ENCODE measurements at places on chromosomes 2 and 18.

DNA sequence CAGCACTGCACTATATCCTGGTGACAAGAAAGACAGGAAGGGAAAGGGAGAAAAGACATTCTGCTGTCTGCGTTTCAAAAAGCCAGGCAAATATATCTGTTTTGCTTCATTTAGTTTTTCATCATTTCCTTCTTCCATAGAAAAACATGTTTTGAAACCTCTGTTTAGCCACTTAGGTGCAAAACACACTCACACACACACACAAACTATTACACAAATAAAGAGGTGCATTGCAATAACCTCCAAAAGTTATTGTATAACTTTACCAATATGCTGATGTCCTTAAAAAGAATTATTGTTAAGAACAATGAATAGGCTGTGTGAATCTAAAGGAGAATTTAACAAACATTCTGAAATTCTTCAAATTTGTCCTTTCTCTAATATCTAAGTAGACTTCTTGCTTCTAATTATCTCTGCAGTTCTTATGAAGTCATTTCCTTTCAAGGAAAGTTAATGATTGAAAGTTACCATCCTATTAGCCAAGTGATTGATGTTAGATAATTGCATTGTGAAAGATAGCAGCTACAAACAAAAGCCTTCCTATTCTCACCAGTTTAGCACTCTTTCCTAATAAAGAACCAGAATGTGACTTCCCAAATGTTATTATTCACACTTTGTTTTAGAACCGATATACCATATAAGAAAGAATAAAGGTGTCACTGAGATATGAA lies 516.7 kb downstream of the KCNJ3 start:
- DNase-seq, result no peak

GRCh38 chr2:64374686-64375085 lies 79.3 kb upstream of the LGALSL start:
- DNase-seq, result peak; percentile 21

- DNase-seq, result no peak
Measured at GRCh38 chr2:130764035-130764820, 8.9 kb downstream of the AMER3 start.

GRCh38 chr2:219059375-219059724 lies 1.4 kb downstream of the IHH start:
- no peak for DNase-seq

DNA sequence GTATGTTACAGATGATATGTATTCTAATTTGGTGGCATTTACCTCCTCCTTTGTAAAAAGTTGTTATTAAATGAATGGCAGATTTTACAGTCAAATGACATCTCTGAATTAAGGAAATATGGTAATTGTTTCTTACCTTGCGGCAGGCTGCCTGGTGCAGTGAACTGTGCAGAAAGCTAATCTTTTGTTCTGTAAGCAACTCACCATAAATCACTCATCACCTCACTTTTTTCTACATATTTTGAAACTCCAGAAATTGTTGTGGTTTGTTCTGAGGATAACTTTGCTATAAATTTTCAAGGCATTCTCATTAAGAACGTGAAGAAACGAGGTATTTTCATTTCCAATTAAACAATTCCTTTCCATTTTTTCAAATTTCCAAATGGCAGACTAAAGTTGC lies 52.7 kb downstream of the ST6GAL2 start:
- DNase-seq, result no peak

DNA sequence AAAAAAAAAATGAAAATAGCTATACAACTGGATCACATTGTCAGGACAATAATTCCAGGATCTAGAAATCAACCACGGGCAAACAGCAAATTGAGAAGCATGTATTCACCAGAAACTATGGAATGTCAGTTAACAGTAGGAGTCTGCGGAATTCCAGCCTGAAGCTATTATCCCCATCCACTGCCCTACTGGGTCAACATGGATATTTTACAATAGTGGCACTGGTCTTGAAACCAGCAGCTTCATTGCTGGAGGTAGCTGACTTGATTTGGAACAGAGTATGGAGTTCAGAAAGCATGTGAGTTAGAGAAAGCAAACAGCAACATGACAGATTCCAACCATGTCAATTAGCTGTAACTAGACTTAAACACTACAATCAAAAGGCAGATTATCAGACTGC lies 55.7 kb upstream of the PDE1A start:
- no peak for DNase-seq

DNA sequence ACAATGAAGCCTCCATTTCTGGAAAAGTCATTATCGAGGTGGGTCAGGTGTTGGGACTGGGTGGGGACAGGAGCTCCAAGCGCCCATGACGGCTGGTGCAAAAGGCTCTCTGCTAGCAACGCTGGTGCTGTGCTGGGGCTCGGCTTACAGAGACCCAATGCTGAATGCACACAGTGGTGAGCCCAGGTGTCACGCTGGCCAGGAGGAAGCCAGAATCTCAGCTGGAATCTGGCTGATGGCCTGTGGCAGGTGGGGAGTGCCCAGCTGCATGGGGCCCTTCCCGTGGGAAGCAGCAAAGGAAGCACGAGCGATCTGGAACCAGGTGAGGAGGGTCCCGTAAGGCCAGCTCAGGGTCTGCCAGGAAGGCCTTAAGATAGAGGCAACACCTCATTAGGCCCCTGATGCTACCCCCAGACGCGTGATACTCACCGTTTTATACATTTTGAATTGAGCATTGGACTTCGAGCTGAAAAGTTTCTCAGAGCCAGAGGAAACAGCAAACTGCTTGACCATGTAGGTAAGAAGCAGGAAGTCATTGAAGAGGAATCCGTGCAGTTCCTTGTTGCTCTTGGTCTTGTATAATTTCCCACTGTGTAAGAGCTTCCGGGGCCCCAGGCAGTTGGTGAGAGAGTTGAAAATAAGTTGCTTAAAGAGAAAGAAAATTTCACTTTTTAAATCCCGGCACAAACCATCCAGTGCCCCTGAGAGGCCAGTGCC lies 34.7 kb downstream of the FAM228A start:
- DNase-seq, result no peak

GRCh38 chr2:224952936-224953657 lies 89.2 kb downstream of the DOCK10 start:
- DNase-seq, result no peak

- no peak for DNase-seq
Measured at GRCh38 chr2:169073211-169073962, 4.0 kb downstream of the DHRS9 start.

DNA sequence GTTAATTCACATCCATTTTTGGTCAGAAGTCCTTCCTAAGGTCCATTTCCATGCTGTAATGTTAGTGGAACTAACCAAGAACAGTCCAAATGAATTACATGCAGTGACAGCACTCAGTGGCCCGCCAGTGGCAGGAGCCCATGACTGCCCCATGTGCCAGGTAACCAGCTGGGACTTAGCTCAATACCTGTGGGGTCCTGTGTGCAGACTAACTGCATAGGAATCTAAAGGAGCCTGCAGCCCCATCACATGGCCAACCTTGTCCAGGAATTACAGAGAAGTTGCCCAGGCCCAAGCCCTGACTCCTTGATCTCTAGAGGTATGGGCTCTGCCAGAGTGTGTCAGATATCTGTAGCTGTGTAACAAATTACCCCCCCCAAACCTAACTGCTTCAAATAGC lies 35.4 kb upstream of the GPR17 start:
- no peak for DNase-seq

DNA sequence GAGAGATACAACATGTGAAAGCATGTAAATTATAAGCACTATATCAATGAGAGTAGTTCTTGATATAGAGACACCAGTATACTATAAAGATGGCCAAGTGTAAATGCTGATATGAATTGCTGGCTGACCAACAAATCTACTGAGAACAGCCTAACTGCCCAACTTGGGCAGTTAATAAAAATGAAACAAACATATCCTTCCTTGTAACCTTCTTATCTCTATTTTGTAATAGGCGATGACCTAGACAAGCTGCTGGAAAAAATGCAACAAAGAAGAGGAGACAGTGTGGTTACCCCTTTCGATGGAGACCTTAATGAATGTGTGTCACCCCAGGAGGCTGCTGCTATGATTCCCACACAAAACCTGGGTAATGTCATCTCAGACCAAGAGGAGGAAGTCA lies 148.7 kb downstream of the ESCO1 start:
- no peak for DNase-seq

DNA sequence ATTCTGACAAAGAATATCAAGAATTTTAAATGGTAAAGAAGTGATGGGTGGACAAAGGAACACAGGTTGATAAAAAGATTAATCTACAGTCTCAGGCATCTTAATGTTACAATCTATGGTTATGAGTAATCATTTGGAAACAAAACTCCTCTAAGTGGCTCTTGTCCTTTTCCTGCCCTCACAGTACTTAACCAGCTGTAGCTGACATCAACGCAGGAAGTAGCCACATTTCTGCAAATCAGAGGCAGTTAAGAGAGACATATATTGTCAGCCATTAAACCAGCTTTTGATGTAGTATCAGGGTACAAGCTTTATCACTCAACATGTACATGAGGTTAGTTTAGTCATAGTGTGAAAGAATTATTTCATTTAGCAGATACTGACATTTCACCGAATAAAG lies 244.6 kb downstream of the NR4A2 start:
- DNase-seq, result no peak

- no peak for DNase-seq
Measured at GRCh38 chr2:68741805-68742306, 7.2 kb downstream of the ARHGAP25 start.

DNA sequence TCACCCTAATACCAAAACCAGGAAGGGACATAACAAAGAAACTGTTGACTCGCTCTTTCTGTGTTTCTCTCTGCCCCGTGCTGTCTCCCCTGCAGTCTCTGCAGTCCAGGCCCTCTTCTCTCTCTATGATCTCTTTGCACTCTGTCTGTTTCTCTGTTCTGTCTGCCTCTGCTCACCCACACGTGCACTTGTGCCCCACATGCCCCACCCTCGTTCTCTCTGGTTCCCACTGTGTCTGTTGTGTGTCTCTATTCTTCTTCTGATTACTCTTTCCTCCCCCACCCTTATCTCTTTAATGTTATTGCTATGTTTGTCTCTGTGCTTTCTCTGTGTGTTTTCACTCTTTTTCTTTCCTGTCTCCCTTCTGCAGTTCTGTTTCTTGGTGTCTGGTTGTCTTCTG lies 54.0 kb downstream of the NAT8 start:
- DNase-seq, result no peak

DNA sequence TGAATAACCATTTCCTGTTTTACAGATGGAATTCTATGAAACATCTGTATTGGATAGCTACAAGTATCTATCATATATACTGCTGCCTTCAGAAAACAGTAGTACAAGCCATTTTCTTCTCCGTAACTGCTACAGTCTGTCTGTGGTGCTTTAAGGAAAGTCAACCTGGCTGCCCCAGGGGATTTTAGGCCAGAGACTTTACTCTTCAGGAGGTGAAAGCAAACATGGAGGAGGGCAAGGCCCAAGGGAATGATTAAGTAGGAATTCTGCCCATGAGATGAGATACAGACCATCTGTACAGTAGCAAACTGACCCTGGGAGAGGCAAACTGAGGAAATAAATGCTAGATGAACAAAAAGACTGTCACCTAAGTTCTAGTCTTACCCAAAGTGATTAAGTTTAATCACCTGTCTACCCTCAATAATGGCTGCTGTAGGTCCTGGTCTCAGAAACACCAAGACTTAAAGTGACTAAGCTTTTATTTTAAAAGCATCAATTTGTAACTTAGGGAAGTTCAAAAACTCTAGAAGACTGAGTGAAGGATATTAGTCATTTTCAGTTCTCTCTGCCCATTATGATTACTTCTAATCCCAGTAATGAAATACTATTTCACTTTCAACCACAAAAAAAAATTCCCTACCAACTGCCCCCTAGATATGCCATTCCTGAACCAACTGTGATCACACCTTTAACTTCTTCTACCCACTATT lies 14.8 kb downstream of the MBD2 start:
- no peak for DNase-seq

DNA sequence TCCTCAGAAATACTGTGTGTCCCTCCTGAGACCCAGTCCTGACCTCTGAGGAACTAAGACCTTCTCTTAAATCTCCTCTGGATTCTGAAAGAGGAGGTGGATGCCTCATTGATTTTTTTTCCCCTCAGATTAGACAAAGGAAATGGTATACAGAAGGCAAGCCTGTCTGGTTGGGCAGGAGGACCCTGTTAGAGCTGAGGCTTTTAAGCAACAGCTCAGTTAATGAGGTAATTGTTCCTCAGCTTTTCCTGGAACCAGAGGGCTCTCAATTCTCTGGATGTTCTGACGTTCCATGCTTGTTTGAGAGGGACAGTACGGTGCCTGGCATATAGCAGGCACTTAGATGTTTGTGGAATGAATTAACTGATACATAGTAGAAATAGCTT lies 61.7 kb upstream of the MCFD2 start:
- no peak for DNase-seq

GRCh38 chr2:144235050-144235449 lies 284.9 kb downstream of the ZEB2 start:
- DNase-seq, result no peak

DNA sequence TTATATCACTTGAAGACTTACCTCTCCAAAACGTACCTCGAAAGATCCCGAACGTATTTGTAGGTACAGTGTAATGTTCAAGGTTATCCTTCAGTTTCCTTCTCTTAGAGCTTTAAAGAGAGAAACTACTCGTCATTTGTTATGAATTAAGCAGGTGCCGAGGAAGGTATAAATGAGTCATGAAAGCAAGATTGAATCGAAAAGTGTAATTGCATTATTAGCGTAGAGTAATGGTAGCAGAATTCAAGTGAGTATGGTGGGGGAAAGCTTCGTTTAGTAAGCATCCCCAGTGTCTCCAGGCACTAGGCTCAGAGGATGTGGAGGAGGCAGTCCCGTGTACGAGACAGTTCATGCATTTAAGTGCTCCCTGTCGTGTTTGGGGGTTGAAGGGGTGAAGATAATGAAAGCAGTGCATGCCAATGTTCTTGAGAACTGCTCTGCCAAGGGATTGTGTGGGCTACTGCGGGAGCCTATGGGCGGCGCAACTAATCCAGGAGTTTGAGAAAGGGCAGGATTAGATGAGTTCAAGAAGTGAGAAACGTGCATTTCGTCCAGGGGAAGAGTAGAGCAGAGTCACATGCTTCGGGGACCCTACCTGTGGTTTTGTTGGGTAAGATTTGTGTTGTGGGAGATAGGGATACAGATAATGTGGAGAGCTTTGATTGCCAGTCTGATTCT lies 858 bp downstream of the POLR1B start:
- DNase-seq, result no peak

DNA sequence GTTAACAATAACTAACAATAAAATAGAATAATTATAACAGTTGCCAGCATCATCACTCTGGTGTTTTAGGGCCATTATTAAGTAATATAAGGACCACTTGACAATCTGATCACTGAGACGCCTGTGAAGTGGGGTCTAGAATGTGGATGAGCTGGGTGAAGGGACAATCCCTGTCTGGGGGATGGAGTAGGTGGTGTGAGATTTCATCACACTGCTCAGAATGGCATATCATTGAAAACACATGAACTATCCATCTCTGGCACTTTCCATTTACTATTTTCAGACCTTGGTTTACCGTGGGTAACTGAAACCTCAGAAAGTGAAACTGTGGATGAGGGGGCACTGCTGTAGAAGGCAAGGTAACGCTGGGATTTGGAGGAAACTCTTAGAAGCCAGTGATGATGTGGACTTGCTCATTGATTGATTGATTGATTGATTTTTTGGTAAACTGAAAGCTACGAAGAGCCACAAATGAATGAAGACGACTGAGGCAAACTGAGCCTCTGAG lies 204.4 kb upstream of the TWIST2 start:
- no peak for DNase-seq
